ENCODE measurements at places on chromosomes 11 and 22.

- DNase-seq, result peak; percentile 92
Measured at GRCh38 chr11:119712459-119713358, 16.3 kb downstream of the NECTIN1 start.

DNA sequence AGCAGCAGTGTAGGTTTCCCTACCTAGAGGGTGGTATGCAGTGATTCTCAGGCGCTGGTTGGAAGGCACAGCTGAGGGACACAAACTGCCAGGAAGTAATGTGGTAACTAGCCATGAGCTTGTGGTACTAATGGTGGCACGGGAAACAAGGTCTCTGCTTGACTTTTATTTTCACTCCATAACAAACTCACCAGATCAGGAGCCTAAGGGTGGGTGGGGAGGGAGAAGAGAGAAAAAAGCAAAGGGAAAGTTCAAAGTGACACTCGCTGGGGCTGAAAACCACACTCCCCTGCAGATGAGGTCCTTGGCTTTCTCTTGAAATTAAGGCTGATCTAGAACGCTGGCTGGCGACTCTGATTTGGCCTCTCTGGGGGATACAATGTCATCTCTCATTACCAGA, 22.0 kb downstream of the TRAF6 start:
- DNase-seq, result no peak

- no peak for DNase-seq
Measured at GRCh38 chr11:76795936-76796441, 12.8 kb downstream of the TSKU start.

DNA sequence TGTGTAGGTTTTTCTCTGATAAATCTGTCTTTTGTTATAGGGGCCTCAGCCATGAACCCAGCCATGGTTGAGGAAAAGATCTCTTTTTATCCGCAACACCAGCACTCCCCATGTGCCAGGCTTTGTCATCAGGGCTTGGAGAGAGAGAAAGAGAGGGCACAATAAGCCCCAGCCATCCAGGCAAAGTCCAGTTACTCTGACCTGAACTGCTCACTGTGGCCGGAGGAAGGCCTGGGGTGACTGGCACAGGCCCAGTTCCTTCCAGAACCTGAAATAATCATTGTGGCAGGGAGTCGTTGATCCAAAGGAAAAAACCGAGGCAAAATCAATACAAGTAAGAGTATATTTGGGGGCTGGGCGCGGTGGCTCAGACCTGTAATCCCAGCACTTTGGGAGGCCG, 3.9 kb upstream of the ARHGAP8 start:
- DNase-seq, result no peak

DNA sequence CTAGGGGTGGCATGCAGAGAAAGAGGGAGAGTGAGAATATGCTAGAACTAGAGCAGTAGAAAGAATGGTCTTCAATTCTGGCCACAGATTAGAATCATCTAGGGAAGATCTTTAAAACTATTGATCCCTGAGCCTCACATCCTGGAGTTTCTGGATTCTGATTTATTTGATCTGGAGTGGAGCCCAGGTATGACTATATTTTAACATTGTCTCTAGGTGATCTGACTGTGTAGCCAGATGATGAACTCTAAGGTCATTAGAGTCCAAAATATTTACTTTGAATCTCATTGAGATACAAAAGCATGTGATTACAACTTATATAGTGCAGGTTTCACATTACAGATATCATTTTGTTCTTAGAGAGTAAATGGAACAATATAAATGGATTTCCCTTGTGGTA, 79.7 kb downstream of the FDX1 start:
- DNase-seq, result no peak

DNA sequence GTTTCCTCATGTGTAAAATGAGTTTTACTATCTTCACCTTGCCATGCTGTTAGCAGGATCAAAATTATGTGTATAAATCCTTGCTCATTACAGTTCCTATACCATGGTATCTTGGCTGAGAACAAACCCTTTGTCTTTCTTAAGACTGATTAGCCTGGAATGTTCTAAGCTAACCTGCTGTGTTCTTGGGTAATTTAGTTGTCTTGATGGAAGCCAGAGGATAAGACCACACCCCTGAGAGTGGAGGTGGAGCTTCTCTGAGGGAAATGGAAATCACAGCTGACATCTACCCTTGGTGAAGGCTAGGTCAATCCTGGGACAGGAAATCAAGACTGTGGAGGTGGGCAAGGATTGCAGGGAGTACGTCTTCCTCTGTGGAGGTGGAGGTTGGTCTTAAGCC, 206.1 kb upstream of the ARHGAP20 start:
- DNase-seq, result no peak

- peak; percentile 1 for DNase-seq
Measured at GRCh38 chr11:27716835-27717234, 16.6 kb upstream of the BDNF start.

DNA sequence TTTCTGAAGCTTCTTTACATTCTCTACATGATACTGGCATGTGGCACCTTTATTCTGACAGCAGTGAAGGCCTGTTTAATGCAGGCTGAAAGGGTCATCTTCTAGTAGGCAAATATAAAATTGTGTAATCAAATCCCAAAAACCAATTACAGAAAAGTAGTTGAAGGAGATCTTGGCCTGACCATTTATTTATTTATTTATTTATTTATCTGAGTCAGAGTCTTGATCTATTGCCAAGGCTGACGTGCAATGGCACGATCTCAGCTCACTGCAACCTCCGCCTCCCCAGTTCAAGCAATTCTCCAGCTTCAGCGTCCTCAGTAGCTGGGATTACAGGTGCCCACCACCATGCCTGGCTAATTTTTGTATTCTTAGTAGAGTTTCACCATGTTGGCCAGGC, 22.7 kb upstream of the CECR2 start:
- no peak for DNase-seq

GRCh38 chr11:48036011-48036410, 55.7 kb downstream of the PTPRJ start:
- DNase-seq, result peak; percentile 27

GRCh38 chr11:58276151-58276550, 8.1 kb upstream of the OR10W1 start:
- DNase-seq, result no peak

GRCh38 chr22:42376711-42377554, 55.3 kb downstream of the NFAM1 start:
- DNase-seq, result peak; percentile 93

DNA sequence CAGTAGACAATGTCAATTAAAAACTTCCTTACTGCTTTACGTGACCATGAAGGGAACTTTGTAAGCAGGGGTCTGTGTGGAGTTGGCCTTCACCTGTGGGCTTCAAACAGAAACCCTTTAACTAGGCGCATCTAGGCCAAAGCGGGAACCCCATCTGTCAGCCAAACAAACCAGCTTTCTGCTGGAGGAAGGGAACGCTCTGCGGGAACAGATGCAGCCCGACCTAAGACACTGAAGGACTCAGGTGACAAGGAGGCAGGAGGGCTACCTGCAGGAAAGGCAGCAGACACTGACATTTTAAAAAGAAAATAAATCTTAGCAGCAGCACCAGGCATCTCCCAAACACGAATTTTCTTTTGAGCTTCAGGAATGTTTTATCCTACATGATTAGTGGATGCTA, 78.4 kb downstream of the CADM1 start:
- peak; percentile 42 for DNase-seq

GRCh38 chr11:29319210-29319609, 697.6 kb downstream of the KCNA4 start:
- no peak for DNase-seq

DNA sequence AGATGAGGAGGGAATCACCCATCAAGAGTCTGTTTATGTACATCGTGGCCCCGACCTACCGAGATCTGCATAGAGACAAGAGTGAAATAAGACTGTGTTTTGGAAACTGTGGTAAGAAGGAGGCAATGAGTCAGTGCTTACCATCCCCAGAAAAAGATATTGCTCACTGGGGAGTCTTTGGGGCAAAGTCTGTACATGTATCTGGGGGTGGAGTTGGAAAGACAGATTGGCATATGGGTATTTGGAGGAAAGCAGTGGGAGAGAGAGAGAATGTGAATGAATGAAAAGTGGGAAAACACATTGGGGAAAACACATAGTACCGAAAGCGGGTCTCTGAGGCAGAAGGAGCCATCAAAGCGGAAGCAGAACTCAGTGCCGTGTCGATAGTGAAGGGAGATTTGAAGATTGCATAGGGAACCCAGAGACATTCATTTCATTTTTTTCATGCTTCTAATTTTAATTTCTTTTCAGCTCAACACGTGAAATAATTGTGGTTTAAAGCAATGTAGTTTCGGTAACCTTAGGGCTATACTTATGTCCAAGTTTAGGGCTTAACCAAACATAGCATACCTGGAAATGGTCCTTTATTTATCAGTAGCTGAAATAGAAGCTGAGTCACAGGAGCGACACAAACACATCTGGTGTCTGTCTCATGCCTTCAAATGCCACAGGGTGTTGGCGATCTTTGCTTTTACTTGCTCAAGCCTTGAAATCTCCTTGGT, 98.6 kb upstream of the CD44 start:
- no peak for DNase-seq

- DNase-seq, result no peak
Measured at GRCh38 chr11:61076506-61077304, 25.6 kb upstream of the CD5 start.

DNA sequence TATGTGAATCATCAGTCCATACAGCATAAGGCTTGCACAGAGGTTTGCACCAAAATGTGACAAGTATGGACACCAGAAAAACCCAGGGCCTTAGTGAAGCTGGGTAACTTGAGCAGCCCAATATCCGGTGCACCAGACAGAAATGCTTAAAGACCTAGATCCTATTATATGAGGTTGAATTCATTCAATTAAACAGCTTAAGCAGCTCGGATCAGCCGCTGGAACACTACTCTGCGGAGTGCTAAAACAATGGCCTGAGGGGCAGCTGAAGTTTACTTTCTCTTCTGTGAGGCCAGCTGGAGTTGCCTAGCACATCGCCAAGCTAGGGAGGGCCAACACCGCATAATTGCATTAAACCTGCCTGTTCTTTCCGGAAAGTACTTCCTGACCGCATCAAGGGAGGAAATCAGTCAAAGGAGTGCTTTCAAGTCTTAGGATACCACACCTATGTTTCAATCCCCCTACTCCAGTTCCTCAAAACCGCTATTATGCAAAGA, 17.0 kb upstream of the FAM181B start:
- DNase-seq, result peak; percentile 98

DNA sequence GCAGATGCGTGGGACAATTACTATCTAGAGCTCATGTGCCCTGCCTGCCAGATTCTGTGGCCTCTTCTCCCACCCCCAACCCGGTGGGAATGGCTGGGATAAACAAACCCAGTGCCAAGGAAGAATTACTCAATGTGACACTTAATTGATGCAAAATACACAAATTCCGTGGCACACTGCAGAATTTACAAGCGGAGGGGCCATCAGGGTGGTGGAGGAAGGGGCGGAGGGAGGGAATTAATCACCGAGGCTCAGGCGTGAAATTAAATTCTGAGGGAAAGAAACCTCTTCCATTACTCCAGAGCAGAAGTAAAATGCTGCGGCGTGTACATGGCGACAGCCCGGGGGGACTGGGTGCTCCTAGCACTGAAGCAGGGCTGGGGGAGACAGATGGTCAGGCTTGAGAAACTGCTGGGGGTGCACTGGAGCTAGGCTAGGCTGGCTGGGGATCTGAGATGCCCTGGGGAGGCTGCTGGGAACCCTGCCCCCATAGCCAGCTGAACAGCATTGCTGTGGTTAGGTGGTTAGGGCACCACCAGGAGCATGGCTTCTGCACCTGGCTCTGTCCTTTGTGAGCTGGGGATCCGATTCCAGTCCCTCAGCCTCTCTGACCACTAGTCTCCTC, 200.6 kb downstream of the CEP164 start:
- DNase-seq, result peak; percentile 79

GRCh38 chr11:102800767-102801166, 2.8 kb upstream of the MMP1 start:
- no peak for DNase-seq

DNA sequence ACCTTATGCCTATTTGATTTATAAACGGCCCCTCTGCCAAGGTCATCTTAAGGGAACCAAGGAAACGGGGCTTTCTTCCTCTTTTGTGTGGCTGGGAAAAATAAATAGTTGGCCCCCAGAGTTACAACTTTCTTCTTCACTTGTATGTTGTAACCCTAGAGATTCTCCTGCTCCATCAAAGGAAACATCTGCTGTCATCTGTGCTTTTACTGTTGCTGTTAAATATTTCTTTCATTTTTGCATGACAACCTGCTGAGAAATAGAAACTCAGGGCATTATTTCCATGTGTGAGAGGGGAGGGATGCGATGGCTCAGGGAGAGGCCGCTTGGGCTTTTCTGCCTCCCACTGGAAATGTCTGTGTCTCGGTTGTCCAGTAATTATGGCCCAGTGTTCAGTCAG, 21.8 kb upstream of the CDC42EP2 start:
- no peak for DNase-seq

- peak; percentile 79 for DNase-seq
Measured at GRCh38 chr22:37801946-37802309, 5.8 kb upstream of the GCAT start.

DNA sequence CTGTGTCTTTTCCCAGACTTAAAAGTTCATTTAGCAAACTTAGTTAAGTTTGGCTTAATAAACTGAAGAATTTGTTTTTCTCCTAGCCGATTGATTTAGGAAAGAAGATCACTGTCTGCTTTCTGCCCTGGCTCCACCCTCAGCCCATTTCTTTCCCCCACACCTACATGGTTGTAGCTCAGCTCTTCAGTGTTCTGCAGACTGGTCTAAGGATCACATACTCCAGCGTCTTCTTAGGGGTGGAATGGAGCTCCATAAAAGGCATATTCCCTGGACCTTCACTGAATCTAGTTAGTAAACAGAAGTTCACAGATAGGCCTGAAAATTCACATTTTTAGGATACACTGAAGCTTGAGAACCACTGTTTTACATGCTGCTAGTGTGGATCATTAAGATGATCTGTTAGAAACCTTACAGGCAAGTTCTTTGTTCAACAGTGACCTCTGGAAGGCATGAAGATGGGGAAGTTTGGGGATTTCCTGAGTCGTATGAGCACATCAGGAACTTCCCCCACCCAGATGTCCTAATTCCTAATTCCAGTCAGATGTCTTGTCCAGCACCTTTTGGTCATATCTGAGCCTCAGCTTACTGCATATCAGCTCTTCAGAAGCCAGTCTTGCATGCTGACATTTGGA, 16.8 kb downstream of the PIWIL4 start:
- DNase-seq, result no peak

DNA sequence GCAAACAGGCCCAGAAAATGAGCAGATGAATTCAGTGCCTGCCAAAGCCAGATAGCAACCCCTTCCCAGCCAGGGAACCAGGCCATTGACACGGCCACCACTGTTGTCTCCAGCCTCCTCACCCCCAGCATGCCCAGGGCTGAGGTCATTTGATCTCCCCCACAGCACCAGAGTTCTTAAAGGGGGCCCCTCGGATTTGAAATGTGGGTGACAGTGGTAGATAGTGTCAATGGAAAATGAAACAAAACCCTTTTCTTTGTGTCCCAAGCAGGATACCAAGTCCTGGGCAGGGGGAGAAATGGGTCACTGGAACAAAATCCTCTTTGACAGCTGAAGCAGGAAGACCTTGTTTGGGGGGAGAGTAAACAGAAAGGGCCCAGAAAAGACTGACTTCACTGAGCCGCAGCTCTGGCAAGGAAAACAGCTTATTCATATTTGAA, 14.3 kb upstream of the ACCSL start:
- no peak for DNase-seq
